ENCODE measurements at places on chromosomes 16 and 17.

- no peak for DNase-seq
Measured at GRCh38 chr17:42275527-42276358, 448 bp downstream of the STAT5B start.

DNA sequence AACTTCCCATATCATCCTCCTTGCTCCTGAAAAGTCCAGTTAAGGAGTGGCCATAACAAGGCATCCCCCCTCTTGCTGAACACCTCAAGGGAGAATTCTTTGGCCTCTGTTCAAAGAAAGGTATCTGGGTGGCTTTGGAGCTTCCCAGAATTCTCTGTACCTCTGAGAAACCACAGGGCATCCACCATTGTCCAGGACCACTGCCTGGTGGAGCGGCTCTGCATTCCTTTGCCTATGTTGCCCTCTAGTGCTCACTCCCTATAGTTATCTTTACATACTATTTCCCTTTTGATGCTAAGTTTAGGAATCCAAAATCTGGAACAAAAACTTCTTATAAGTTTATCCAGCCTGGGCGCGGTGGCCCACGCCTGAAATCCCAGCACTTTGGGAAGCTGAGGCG is 30.3 kb downstream of the CHD9NB start:
- DNase-seq, result peak; percentile 60

GRCh38 chr17:27582696-27583095 is 48.3 kb upstream of the LGALS9 start:
- DNase-seq, result no peak

DNA sequence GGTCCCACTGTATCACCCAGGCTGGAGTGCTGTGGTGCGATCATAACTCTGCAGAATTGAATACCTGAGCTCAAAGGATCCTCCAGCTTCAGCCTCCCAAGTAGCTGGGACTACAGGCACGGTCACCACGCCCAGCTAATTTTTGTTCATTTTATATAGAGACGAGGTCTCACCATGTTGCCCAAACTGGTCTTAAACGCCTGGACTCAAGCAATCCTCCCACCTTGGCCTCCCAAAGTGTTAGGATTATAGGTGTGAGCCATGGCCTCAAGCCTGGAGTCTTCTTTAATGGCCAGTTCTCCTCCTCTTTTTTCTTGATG is 484 bp downstream of the CD300LB start:
- DNase-seq, result no peak

DNA sequence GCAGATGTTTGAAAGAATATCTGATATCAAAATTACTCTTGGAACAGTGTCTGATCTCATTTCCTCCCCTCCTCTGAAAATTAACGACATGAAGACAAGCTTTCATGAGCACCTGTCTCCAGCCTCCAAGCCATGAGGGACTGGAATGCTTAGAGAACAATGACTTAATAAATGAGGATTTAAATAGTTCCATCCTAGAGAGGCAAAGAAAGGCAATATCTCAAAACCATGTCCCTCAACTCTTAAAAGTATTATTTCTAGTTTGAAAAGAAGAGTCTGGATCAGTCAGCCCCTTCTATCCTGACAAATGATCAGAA is 137.5 kb downstream of the ANKFN1 start:
- no peak for DNase-seq

GRCh38 chr16:1044460-1045309 is 27.9 kb upstream of the SSTR5 start:
- DNase-seq, result no peak
